ENCODE measurements at places on chromosomes 2 and 18. TPM values are rescaled to one million over a fixed set of nuclear protein-coding genes. Genes with fewer than 3 reads are reported as not detected.

GRCh38 chr2:210421916-210422315 lies 54.6 kb downstream of the LANCL1 start:
- no peaks in the 10 kb centered on the region for H3K27me3 ChIP-seq
- no peaks in the 10 kb centered on the region for H3K4me1 ChIP-seq
- DNase-seq: no peak
- no peak overlapping the region for H3K4me3 ChIP-seq

- peaks cover 63% of the 10 kb centered on the region for H3K4me1 ChIP-seq
- H3K27me3 ChIP-seq: no peaks in the 10 kb centered on the region
- H3K36me3 ChIP-seq: no peaks in the 10 kb centered on the region
- peak overlapping the region; percentile 61 for H3K4me3 ChIP-seq
These were observed 1.5 kb downstream of the MFSD6 start for GRCh38 chr2:190409616-190410015.

- no peak overlapping the region for H3K27ac ChIP-seq
- H3K4me1 ChIP-seq: no peaks in the 10 kb centered on the region
- H3K36me3 ChIP-seq: no peaks in the 10 kb centered on the region
These were observed 5.8 kb downstream of the FZD7 start for GRCh38 chr2:202039278-202040078.

DNA sequence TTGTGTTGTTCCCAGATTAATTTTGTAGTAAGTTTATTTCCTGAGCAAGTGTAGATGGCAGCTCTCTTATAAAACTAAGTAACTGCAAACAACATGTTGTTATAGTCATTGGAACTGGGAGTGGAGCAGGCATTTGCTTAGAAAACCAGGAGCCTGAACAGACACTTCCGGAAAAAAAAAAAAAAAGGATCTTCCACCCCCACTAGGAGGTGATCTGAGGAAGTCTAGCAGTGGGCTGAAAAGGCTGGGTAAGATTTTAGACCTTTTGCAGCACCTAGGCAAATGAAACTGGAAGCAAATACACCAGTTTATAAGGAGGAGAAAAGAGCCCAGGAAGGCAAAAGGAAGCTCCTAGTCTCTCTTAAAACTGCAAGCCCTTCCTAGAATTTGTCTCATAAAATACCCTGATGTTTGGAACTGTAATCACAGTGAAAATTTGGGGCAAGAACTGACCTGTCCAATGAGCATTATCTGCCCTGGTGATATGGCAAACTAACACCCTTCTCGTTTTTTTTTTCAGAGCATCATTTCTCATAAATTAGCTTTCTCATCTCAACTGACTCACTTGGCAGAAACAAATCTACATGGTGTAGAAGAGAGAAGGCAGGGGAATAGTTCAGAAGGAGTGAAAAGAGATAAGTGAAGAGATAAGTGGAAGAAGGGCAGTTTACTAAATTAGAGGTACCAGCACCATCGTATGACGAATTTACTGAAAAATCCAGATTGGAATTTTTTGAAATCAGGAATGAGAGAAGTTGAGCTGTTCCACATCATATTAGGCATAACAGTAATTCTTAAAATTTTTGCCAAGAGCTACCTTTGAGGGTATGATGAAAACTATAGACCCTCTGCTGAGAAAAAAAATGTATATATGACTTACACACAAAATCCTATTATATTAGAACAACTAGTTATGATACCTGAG lies 4.2 kb upstream of the CCNYL1 start:
- H3K4me1 ChIP-seq: peaks cover under 1% of the 10 kb centered on the region
- no peaks in the 10 kb centered on the region for H3K27me3 ChIP-seq
- DNase-seq: no peak
- H3K36me3 ChIP-seq: no peaks in the 10 kb centered on the region
- H3K27ac ChIP-seq: no peak overlapping the region
- no peak overlapping the region for H3K4me3 ChIP-seq

DNA sequence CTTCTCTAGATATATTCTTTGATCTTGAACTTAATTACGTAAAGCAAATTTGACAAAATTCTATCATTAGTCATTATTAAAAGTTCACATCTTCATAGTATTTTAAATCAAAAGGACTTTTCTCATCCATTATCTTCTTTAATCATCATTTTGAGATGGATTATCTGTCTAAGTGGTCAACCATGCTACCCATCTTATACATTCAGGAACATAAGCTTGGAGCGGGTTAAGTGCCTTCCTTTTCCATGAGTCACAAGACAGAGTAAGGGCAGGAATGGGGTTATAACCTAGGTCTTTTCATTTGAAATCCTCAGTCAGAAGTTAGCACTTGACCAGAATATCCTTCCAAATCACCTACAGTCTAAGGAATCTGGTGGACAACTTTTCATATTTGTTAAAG lies 297.1 kb downstream of the TCF4 start:
- no peak overlapping the region for H3K27ac ChIP-seq
- no peak for DNase-seq
- H3K4me1 ChIP-seq: no peaks in the 10 kb centered on the region
- H3K27me3 ChIP-seq: no peaks in the 10 kb centered on the region
- no peaks in the 10 kb centered on the region for H3K36me3 ChIP-seq
- no peak overlapping the region for H3K4me3 ChIP-seq

DNA sequence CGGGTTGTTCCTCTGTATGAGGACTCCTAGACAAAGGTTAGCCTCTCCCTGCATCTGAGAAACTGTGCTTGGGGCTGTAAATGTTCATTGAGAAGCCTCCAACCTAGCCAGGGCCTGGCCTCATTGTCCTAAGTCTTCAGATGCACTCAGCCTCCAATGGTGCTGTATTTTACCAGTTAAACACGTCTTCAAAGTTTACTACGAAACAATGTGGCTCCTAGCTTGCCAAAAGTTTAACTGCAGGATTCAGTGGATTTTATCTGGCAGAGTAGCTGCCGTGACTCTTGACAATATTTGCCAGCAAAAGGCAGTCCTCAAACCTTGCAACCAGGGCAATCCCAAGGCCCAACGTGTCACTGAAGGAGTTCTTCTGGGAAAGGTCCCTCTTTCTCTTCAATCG lies 1.1 kb downstream of the PID1 start:
- no peak for DNase-seq
- H3K4me3 ChIP-seq: no peak overlapping the region
- no peaks in the 10 kb centered on the region for H3K27me3 ChIP-seq
- H3K4me1 ChIP-seq: no peaks in the 10 kb centered on the region
- H3K27ac ChIP-seq: no peak overlapping the region

NEB gene
- total RNA-seq: 0.29 TPM

All from CD8-positive, alpha-beta memory T cell (primary cell).